GM23338 (cell line): ENCODE measurements at places on chromosomes 2 and 18. TPM values are rescaled to one million over a fixed set of nuclear protein-coding genes. Genes with fewer than 3 reads are reported as not detected.

TBR1 gene
- total RNA-seq: not detected in 2 replicates

SLC4A5 gene
- total RNA-seq: 0.24 and 0.89 TPM in 2 replicates

TRIP12 gene
- total RNA-seq: 117 and 133 TPM in 2 replicates

PCGF1 gene
- total RNA-seq: 10.9 and 14.3 TPM in 2 replicates

- no peak for DNase-seq
These were observed 28.7 kb downstream of the NIFK start for GRCh38 chr2:121707920-121708361.

- DNase-seq: no peak
These were observed 42.4 kb downstream of the POMC start for GRCh38 chr2:25125976-25126375.
